Activated T-cell treated with anti-CD3 and anti-CD28 coated beads, Interleukin-2, amount 50 U/mL, for 24 hours (primary cell): ENCODE measurements at places on chromosomes 1 and 21.

GRCh38 chr1:29471487-29472313, 235.4 kb downstream of the PTPRU start:
- no peak for DNase-seq

- no peak for DNase-seq
Measured at GRCh38 chr1:246784621-246785493, 60.6 kb downstream of the SCCPDH start.

DNA sequence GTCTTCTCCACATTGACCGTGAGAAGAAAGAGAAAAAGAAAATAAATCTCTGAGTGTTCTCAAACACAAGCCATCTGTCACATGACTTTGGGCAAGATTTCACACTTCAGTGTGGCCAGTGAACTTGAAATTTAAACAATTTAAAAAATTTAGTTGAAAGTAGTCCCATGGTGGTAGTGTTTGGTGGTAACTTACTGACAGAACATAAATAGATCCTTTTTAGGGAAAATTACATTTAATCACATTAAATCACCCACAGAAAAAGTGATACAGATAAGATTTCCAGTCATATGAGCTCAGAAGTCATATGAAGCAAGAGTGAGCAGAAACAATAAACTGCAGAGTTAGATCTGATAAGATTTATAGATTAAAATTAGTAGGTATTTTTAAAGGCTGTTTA, 31.9 kb upstream of the SGIP1 start:
- no peak for DNase-seq

- DNase-seq, result no peak
Measured at GRCh38 chr1:4173731-4174130, 273.7 kb upstream of the C1orf174 start.

DNA sequence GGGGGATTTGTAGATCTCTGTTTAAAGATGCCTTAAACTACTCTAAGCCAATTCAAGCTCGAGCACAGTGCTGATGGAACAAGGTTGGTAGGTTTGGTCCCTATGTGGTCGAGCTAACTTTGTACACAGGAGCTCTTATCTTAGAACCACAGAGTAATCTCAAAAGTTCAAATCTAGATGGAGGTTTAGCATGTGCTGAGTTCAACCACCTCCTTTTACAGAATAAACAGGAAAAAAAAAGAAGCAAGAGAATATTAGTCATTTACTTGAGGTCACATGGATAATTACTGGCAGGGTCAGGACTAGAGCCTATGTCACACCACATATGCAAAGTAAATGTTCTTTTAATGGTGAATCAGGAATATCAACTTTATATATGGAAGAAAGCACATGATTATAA, 86.2 kb downstream of the DTL start:
- DNase-seq, result no peak

GRCh38 chr1:31228986-31229385, 10.7 kb downstream of the NKAIN1 start:
- no peak for DNase-seq

DNA sequence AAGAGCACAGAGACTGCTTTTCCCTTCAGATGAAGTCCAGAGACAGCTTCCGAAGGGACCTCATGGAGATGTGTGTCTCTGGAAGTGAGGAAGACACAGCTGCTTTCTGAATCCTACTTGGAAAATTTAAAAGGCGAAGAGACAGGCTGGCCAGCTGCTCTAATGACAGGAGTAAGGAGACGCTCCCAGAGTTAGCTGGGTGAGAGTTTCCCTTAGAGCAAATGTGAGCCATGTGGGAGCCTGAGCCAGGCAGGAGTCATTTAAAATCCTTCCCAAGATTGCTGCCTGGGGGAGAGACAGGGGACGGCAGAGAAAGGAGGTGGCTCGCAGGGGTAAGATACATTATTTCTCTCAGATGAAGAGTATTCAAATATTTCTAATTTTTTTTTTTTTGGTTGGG, 53.1 kb downstream of the ZNF326 start:
- no peak for DNase-seq

DNA sequence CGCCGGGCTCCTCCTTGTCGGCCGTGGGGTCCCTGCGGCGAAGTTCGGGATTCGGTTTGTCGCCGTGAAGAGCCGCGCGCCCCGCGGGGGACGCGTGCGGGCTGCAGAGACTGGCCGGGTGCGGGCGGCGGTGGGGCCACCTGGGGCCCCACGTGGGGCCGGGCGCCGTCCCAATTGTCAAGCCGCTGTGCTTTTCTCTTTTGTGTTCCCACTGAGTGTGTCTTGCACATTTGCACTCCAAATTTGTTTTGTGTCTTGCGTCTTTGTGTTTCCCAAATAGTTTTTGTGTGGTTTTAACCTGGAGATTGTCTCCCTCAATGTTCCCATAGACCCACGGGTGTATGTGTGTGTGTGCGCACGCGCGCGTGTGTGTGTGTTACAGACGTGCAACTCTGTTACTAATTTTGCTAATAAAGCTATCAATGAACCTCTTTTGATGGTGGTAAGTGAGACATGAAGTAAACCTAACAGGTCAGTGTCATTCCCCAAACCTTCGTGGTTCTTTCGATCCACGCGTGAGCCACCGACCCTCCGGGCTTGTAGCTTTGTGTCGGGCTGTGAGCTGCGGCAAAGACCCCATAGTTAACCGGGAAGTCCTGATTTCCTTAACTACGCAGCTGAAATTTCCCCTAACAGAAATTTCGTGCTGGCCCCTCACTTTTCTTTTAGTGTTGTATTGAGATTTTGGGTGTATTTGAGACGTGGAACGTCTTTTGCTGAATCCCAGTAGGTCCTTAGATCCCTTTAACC, 708 bp downstream of the PRDM2 start:
- no peak for DNase-seq

GRCh38 chr1:116388122-116388521, 15.1 kb downstream of the ATP1A1 start:
- no peak for DNase-seq

GRCh38 chr1:230266456-230266855, 159.7 kb downstream of the PGBD5 start:
- DNase-seq, result no peak

GRCh38 chr1:51877434-51878307, 856 bp downstream of the NRDC start:
- no peak for DNase-seq
